ENCODE measurements at places on chromosomes 3 and 15.
A peak's percentile ranks its signal among the peaks of the same experiment; 100 is the strongest.

- DNase-seq, result no peak
Measured at GRCh38 chr15:43648649-43649429, at the start of gene CATSPER2. CATSPER2 (minus strand) TSS chr15:43648844; CDS start chr15:43648061, 783 bp downstream.

DNA sequence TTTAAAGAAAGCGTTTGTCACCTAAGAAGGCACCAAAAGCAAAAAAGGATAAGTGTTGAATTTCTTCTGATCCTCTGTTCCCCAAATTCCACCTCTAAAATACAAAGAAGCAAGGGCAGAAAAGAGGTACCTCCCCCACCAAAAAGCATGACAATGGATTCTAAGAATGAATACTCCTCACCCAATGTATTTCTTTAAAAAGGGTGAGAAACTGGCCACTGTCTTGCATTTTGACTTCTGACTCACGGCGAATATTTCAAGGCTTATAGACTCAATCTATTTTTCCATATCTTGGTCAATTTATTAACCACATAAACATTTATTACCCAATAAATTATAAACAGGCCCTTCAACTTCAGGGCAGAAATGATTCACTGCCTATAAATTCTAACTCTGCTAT lies 131.1 kb downstream of the NR1I2 start:
- peak; percentile 45 for DNase-seq

- no peak for DNase-seq
Measured at GRCh38 chr3:85193565-85193964, 234.8 kb downstream of the CADM2 start.

GRCh38 chr3:140093742-140094141 lies 158.8 kb downstream of the CLSTN2 start:
- DNase-seq, result peak; percentile 65

- no peak for DNase-seq
Measured at GRCh38 chr15:42405863-42406482, 46.7 kb downstream of the CAPN3 start.

DNA sequence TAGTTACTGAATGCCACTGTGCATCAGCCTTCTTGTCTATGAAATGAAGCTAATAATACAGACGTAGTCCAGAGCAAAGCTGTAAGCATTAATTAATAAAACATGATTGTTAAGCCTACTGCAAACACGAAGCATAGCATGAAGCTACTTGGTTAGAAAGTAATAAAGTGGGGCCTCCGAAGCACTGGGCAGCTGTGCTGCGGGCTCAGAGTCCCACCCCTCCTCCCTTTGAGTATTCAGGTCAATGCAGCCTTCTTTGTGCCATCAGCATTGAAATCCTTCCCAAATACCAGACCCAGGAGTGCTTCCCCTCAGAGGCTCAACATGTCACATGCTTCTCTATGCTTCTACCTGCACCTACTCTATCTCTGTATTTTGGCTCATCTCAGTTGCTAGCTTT lies 1112.6 kb downstream of the IGSF11 start:
- no peak for DNase-seq

DNA sequence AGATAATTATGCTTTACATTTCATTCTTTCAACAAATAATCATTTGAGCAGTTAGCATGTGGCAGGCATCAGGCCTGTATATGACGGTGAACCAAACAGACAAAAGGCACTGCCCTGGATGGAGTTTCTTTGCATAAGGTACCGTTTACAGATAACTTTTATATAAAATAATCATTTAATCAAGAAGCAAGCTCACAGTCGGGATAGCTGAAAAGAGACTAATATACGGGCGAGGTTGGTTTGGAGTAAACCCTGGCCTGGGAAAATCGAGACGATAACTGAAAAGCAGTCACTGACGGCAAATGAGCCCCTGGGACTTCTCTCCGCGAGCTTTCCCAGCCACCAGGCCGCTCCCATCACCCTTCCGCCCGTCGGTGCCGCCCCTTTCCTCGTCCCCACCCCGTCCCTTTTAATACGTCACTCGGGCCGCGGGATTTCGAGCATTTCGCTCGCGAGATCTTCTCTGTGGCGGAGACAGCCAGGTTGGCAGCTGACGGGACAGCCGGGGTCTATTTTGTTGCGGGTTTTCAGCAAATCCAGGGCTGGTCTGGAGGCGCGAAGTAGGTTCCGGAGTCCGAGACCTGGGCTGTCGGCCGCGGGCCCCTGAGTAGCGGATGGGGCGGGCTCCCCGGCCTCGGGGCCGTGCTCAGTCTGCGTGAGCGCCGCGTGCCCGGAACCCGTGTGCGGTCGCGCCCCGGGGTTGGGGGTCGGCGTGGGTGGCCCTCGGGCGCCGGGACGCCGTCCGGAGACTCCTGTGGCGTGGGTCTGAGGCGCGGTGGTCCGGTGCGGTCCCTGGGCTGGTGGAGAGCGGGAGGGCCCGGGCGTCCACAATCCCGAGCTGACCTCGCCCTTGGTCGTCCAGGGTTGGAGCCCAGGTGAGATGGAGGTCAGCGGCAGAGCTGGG lies at the start of gene NMD3:
NMD3 (plus strand) TSS at position 462 of the 904 bp plus-strand sequence. CDS start 703 bp downstream, outside the sequence.
- peak; percentile 98 for DNase-seq

DNA sequence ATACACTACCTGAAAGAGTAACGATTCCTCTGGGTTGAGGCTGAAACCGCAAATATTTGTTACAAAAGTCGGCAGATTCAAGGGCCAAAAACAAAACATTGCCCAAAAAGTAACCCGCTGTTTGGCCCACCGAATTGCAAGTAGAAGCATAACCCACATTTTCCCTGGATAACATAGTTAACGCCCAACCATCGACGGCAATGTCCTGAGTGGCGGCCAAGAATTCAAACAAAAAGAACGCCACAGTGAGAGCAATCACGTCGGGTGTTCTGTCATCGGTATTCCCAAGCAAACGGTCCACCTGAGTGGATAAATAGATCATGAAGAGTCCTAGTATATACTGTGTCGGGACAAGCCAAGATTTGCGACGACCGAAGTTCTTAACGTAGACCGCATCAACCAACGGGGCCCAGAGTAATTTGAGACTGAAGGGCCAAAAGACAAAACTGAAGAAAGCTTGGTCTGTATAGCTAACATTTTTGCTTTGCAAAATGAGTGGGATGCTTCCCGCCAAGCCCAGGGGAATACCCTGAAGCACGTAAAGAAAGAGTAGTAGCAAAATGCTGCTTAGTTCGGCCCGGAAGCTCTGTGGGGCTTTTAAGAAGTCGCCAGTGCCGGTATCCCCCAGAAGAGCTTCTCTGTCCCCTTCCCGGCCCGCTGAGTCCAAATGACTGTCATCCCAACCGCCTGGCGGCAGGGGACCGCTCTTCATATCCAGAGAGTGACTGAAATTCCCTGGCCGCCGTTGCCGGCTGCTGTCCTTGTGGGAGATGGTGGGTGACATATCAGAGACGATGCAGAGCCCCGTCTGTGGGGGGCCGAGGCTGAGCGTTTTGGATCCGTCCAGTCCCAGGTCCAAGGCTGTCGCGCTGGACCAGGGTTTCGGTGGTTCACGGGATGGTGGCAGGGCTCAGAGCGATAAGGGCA lies 750 bp downstream of the SLC33A1 start:
- DNase-seq, result peak; percentile 64

- peak; percentile 76 for DNase-seq
Measured at GRCh38 chr3:43723121-43723734, 32.5 kb downstream of the ABHD5 start.

GRCh38 chr3:138241061-138241460 lies 54.0 kb downstream of the ARMC8 start:
- peak; percentile 73 for DNase-seq

- peak; percentile 86 for DNase-seq
Measured at GRCh38 chr3:160801386-160802118, 45.5 kb downstream of the PPM1L start.

- DNase-seq, result no peak
Measured at GRCh38 chr3:119236756-119237155, 3.9 kb downstream of the B4GALT4 start.

GRCh38 chr3:46737329-46737731 lies 19.7 kb upstream of the PRSS50 start:
- no peak for DNase-seq

GRCh38 chr3:50161320-50161719 lies 6.2 kb downstream of the SEMA3F start:
- DNase-seq, result peak; percentile 32

DNA sequence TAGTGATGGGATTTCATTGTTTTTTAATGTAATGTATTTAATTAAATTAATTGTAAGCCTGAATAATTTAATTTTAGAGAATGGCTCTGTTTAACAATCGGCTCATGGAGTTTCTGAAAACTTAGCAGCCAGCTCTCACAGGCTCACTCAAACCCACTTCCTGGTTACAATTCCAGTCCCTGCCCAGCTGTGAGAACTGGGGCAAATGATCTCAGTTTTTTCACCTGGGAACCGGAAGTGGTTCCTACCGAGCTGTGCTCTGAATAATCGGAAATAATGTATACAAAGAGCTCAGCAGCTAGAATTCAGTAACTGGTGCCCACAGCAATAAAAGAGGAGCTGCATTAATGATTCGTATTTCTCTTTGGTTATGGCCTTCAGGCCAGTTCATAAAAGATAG lies 244.3 kb upstream of the MCTP2 start:
- DNase-seq, result no peak

GRCh38 chr3:106797461-106797860 lies 579.8 kb upstream of the CCDC54 start:
- DNase-seq, result no peak

DNA sequence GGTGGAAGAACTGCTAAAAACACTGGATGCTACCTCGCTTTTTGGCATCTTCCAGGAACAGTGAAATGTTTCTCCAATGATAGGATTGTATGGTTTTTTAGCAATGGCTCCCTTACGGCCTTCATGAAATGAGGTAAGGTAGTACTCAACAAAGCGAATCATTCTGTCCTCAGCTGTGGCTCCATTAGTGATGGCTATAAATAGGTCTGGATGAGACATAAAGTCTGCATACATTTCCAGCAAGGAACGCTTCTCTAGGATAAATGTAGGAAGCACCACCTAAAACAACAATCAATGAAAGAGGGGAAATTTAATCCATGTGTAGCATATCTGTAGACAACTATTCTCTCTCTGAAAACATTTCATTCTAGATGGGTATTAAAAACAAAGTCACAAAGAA lies 32.4 kb upstream of the SNX4 start:
- peak; percentile 19 for DNase-seq

DNA sequence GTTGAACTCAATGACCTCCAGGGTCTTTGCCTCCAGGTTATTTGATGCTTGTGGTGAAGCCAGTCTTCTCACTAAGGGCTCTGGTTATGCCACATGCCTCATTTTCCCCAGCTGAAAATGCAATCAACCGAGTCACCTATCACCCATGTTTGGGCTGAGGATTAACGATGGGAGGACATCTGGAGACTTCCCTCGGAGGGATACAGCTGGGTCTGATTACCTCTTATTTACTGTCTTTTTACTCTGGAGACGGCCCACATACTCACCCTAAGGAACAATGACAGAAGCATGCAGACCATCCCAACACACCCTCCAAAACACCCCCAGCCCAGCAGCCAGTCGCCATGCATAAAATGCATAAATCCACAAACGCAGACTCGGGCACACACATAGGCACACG lies 187.4 kb downstream of the OPA1 start:
- peak; percentile 7 for DNase-seq
